Activated CD8-positive, alpha-beta T cell treated with anti-CD3 and anti-CD28 coated beads for 36 hours (primary cell): ENCODE measurements at places on chromosomes 5 and 9. TPM values are rescaled to one million over a fixed set of nuclear protein-coding genes. Genes with fewer than 3 reads are reported as not detected.

The GDA gene
- not detected for total RNA-seq

The GPR150 gene
- total RNA-seq, result 0.45 TPM

GRCh38 chr9:126348911-126349550 is 22.4 kb downstream of the MVB12B start:
- DNase-seq, result no peak

GRCh38 chr9:7093040-7093439 is 335.3 kb downstream of the KDM4C start:
- no peak for DNase-seq

- DNase-seq, result no peak
Observed at GRCh38 chr9:31146485-31147166, 1237.8 kb upstream of the ACO1 start.
